ENCODE measurements at places on chromosomes 7 and 10.

DNA sequence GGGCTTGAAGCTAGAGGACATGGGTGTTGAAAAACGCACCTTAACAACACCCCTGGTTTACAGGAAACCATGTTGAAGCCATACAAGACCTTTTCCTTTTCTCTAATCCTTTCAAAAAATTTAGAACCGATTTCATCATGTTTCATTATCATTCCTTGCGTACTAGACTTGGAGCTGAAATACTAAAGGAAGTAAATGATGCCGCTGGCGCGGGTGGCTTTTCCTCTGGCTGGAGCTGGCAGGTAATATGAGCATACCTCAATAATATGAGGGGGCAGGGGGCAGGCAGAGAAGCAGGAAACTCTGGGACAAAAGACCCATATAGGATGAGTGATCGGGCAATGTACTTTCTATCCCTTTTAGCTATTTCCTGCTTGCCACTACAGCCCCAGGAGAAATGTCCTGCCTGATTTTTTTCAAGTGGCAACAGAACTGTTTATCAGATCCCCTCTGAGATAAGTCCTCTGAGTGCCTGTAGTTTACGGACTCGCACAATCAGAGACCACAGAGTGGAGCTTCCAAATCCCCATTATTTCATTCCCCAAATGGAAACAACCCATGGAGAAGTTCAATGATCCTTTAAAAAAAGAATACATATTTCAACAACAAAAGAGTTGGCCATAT is 450.1 kb downstream of the KCNMA1 start:
- no peak for DNase-seq

DNA sequence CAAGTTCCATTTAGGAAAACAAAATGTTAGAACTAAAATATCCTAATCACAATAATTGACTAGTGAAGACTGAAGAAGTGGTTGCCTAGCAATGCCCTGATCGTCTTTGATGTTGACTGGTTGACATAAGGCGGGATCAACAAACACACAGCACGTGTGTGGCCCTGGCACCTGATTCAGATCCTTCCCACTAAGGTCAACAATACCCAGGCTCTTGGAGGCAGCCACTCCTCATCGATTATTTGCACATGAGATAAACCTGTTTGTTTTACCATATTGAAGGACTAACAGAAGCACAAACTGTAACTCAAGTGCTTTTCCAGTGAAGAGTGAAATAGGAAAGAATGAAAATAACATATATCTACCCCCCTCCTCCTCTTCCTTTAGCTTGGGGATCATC is 15.6 kb downstream of the FANK1 start:
- no peak for DNase-seq

DNA sequence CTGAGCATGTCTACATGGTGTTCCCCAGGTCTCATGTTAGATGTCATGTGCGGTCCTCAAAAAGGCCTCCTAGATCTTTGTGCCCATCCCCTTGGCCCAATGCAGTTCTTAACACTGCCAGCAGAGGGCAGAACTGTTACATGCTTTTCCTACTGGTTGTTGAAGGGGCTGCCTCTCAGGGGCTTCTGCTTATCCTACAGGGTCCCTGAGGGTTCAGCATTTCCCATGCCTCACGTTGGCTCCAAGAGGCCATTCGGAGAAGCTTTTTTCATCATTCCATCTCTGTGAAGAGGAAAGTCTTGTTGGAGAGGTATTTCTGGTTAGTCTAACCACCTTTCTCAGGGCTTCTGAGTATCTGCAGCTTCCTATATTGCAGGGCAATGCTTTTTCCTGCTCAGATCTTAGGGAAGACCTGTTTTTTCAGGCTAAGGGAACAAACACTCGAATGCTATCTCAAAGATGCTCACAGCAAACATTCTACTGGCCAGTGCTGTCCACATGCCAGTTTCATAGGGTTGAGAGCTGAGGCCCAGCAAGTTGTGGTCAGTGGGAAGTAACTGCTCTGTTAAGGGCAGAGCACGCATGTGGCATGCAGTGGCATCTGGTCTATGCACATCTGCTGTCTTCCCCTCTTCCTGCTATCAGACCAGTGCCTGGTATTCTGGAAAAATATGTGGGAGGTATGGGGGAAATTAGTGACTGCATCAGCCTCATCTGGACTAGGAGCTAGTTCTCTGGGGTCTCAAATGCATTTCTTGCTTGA is 31.5 kb downstream of the MBL2 start:
- DNase-seq, result no peak

DNA sequence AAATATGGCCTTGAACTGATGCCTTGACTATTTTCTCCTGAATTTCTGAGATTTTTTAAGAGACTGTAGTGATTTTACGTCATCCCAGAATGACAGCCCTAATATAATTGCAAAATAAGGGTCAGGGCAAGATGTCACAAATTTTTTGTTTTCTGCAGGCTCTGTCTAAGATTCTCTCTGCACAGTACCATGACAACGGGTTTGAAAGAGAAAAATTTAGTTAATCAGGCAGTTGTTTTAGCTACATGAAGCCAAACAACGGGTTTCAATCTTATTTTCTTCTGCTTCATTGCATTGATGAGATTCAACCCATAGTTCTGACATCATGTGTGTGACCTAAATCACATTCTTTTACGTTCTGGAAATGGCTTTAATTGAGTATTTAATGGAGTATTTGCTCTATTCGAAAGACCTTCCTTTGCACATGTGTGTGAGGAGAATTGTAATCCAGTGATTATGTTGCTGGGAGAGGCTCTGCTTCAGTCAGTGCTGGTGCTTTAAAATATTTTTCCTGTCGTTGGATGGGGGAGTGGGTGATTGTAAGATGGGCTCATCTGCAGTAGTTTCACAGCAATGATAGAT is 118.0 kb upstream of the RHOBTB1 start:
- no peak for DNase-seq

DNA sequence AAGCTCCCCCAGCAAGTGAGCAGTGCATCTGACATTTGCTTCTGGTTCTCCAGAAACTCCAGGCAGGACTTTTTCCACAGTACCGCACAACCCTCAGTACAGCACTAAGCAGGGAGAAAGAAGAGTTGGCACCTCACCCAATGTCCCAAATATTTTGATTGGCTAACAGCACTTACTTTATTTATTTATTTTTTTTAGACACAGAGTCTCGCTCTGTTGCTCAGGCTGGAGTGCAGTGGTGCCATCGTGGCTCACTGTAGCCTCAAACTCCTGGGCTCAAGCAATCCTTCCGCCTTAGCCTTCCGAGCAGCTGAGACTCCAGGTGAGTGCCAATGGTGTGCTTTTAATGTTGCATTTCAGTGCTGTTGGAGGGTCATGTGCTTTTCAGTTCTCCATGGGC is 200.3 kb upstream of the ZMIZ1 start:
- DNase-seq, result no peak

DNA sequence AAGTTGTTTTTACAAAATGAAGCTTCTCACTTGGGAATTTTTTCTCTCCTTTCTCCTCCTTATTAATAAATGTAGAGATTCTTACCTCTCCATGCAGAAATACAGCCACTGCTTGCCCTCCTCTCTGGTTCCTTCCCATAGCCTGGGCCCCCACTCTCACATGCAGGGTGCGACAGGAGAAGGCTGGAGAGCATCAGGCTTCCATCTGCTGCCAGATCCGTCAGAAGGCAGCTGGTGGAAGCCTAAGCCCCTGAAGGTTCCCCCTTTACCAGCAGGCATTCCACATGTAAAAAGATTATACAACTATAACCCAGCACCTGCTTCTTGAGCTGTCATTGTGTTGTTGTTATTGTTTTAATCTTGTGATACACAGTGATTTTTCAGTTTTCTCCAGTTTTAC is 314.2 kb downstream of the LHFPL3 start:
- DNase-seq, result no peak
